ENCODE measurements at places on chromosomes 1 and 21. TPM values are rescaled to one million over a fixed set of nuclear protein-coding genes. Genes with fewer than 3 reads are reported as not detected.

Gene LRRC53
- total RNA-seq: not detected

Gene CHD5
- total RNA-seq: 0.13 TPM

Gene GCLM
- 35.0 TPM for total RNA-seq

Gene POLR3GL
- 20.8 TPM for total RNA-seq

Gene FAM131C
- not detected for total RNA-seq

Gene SLC35D1
- total RNA-seq: 10.9 TPM

DNA sequence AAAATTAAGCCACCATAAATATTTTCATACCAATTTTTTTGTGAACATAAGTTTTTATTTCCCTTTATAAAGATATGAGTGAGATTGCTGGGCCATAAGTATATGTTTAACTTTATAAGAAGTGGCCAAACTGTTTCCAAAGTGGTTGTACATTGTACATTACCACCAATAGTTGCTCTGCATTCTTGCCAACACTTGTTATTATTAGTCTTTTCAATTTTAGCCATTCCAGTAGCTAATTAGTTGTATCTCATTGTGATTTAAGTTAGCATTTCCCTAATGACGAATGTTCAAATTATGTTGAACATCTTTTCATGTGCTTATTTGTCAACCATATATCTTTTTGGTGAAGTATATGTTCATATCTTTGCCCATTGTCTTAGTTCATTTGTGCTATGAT lies 64.0 kb upstream of the DNAH14 start:
- DNase-seq: no peak

DNA sequence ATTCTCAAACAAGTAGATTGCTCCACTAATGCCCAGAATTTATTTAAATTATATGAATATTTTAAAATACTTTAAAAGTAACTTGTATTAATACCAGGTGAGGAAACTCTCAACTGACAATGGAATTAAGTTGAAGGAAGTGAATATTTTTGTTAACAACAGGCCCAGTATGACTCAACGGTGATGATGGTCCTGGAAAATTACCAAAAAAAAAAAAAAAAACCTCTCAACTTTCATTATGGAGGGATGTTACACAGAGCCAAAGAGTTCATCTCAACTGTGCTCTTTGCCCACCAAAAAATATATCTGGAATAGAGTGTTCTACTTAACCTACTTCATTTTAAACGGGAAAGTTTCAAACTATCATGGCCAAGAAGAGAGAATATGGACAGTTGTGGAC lies 28.3 kb downstream of the CFH start:
- no peak for DNase-seq

DNA sequence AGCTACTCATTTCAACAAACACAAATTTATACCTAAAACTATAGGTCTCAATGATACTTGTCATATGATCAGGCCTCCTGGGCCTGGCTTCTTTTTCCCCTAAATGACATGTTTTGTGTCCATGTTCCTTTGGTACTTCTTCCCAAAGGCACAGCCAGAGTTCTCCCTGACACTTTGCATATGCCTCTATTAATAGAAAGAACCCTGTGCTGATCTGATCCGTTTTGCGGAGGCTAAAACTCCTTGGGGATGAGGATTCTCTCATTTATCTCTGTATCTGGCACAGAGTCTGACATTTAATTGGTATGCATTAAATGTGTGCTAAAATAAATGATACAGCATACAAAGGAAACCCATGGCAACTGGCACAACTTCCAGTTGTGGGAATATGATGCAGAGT lies 11.5 kb downstream of the ATPAF1 start:
- no peak for DNase-seq

- no peak for DNase-seq
Measured at GRCh38 chr1:200740571-200741208, 2.0 kb downstream of the CAMSAP2 start.

DNA sequence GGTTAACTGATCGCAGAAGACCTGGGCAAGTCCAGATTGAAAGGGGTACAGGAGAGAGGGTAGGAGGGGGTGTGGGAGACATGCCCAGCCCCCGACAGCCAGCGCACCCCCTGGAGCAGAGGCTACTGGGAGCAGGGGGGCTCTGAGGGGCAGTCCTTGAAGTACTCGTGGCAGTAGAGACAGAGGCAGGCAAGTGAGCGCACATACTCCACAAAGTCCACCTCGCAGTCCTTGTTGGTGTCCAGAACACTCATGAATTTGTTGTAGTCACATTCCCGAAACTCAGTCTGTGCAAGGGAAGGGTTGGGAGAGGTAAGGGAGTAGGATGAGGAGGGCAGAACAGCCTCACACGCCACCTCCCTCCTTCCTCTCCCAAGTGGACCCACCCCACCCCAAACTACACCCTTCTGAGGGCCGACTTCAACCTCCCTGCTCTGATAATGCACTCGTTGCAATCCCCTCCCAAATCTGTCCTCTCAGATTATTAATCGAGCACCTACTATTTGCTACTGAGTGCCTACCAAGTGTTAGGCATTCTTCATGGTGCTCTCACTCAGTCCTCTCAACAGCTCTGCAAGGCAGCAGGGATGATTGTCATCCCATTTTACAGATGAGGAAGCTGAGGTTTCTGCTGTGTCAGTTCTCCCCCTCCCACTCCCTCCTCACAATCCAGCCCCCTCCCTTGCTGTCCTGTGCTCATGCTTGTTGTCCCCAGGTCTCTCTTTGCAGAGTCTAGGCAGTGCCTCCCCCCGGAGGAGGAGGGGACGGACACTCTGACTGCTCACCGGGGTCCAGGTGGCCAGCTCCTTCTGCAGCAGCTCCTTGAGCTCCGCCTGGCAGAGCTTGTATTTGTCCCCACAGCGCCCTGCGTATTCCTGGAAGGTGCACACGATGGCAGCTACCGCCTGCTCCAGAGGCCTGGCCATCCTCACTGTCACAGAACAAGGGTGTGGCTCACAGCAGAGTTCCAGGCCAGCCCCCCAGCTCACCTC lies 1.2 kb downstream of the S100A3 start:
- DNase-seq: no peak

DNA sequence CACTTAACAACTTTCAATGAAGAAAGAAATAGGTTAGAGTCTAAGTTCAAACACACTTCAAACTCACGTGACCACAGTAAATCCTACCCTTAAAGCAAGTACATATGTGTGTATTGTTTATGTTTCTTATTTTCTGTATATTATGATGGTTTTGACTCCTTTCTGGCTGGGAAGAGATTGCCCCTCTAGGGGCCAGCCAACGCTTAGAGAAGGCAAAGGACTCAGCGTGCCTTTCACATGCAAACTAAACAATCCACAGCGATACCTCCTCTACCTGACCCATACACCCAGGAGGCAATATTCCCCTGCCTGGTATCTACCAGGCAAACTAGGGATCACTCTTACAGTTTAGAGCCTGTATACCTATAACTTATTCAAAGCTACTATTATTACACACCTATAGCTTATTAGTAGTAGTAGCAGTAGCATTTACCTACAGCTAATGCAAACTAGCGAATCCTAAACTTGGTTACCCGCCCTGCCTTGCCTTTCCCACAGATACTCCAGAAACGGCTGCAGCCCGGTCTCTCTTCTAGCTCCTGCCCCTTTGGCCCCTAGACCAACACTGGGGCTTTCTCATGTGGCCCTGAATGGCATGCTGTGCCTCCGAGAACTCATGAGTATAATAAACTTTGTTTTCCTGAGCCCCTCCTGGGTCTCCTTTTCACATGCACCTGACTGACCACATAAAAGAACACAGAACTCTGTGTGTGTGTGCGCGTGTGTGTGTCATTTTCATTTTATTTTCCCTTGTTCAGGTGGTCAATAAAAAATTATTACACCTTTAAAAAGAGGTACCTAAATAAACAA lies 14.0 kb downstream of the NRIP1 start:
- DNase-seq: no peak

DNA sequence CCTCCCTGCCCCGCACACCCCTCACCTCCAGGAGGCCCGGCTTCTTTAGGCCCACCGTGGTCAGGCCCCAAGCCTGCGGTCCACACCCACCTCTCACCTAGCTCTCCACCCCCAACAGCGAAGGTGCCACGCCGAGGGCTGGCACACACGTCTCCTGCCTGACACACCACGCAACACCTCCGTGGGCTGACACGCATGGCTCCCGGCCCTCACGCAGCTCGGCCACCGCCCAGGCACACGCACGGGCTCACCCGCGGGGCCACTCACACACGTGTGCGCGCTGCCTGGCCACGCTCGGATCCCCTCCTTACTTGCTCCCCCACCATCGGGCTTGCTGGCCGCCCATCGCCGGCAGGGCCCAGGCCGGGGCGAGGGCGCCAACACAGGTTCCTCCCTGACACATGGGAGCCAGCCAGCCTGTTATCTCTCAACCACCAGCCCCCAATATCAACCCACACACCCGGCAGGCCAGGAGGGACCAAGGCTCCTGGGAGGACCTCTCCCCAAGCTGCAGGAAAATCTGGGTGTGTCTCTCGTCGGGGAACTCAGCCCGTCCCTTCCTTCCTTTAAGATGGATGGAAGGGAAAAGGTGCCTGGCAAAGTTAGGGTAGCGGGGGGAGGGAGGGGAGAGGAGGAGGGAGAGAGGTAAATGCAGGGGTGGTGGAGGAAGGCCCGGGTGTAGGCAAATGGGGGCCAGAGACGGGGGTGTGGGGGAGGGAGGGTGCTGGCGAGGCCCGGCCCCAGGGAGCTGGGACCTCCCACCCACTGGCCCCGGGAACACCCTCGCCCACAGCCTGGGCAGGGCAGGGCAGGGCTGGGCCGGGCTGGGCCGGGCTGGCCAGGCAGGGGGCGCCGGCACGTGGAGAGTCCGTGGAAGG lies 546 bp downstream of the ELOVL1 start:
- DNase-seq: no peak

DNA sequence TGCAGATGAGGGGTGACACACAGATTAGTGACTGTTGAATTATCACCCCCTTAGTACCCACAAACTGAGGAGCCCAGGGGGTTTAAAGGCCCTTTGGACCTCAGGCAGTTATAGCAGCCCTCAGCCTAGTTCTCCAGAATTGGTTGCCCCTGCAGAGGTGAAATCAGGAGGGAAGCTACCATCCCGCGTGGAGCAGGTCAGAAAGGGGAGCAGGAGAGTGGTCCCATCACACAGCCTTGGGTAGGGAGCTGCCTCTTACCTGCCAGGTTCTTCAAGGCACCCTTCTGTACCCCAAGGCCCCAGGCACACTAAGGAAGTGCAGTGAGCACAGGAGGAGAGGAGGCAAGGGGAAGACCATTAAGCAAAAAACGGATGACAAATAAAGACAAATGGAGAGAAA lies 121.2 kb upstream of the TNR start:
- DNase-seq: no peak

- no peak for DNase-seq
Measured at GRCh38 chr1:18883636-18884418, 18.5 kb downstream of the ALDH4A1 start.

DNA sequence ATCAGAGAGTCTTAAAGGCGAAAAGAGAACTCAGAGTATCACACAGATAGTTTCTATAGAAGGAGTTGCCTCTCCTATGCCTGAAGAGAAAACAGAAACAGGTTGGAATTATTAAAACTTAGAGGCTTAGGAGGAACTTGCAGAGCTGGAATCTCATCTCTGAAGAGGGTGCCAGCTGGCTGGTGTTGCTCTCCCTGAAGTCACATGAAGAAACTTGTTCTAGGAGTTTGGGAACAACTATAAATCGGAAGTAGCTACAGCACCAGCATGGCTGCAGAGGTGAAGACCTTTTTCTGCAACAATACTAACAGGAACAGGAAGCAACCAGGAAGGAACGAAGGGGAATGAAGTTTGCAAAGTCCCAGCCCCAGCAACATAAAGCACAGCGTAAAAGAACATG lies 35.8 kb downstream of the FMO3 start:
- DNase-seq: no peak

- no peak for DNase-seq
Measured at GRCh38 chr1:170086399-170087032, 12.0 kb upstream of the KIFAP3 start.

Data from left lung (tissue), 14 donors.